ENCODE measurements at places on chromosomes 4 and X.

DNA sequence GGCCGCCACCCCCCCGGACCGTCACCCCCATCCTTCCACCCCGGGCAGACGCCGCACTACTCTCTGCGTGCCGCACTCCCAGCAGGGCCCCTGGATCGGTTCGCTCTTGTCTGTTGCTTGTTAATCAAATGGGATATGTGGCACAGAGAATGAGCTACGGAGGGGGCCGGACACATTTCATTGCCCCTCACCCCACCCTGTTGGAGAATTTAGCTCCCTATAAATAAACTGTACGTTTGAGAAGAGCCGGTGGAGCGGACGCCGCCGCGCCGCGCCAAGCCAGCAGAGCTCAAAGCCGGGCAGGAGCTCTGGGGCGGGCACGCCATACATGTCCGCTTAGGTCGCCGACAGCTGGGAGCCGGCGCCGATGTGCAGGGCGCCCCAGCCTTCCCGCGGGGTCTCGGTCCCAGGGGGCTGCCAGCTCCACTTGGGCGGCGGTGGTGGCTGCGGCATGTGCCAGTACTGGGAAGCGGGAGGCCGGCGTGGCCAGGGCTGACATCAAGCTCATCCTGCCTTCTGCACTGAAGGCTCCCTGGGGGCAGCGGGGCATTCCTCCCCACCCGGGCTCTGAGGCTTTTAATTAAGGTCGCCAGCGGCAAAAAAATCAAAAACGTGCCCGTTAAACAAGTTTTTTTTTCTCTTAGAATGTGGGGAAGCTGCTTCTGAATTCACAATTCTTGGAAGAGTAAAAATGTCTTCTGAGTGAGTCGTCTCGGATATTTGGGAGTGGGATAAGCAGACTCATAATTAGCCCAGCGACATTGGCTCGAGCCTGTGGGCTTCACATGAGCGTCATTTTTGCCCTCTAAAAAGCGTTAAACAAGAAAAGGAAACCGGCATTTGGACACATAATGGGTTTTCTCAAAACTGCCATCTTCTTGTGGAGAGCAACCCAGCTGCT lies 1.1 kb upstream of the PCDH19 start:
- DNase-seq = no peak

GRCh38 chr4:146435962-146436361 lies 85.8 kb downstream of the SLC10A7 start:
- DNase-seq = no peak

DNA sequence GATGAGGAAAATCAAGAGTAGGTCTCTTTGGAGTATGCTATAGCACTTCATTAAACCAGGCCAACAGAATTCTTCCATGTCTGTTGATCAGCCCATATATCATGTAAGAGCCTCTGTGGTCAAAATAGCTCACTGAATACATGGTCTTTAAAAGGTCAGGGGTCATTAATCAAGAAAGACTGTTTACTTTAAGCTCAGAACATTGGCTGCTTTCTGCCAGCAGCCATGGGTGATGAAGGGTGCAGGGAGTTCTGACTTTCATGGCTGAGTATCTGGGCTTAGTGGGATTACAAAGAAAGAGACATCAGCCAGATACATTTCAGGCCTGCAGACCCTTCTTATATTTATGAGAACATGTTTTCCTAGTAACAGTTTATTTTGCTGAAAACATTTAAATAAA lies 7.1 kb upstream of the C4orf54 start:
- DNase-seq = no peak

- DNase-seq = no peak
Observed at GRCh38 chr4:42787079-42787463, 105.4 kb upstream of the GRXCR1 start.

DNA sequence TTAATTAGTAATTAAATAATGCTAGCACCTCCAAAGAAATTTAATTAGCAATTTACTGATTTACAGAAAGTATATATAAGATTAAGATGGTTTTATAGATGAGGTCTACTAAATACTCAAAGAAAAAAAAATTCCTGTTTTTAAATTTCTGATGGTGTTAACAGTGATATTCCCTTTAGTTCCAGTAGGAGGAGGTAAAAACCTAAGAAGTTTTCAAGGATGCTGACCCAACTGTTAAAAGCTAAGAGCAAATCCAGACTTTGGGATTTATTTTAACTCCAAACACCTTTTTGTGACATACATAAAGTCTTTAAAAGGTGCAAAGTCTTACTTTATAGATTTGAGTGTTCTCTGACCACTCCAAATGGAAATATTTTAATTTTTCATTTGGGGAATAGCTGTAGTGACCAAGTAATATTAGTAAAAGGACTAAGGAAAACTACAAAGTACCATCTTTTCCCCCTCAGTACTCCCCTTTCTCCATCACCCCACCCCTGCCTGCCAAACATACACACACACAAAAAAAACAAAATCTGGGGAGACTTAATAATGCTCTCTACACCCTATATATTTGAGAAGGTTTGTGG lies 34.2 kb upstream of the CSN1S1 start:
- DNase-seq = no peak

DNA sequence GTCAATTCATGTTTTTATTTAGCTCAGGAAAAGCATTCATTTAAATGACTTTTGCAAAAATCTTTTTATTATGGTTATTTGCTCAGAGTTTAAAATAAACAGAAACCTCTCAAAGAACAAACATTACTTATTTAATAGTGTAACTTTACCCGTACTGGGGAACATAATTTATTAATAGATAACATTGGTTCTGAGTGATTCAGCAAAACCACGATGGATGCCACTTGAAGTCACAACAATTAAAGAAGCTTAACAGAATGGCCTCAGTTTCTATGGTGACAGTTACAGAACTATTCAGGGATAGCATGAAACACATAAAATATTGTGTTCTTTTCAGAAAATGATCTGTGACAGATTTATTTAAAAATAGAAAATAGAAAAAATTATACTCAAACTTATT lies 368.7 kb downstream of the CCSER1 start:
- peak; percentile 19 for DNase-seq

- DNase-seq = no peak
Observed at GRCh38 chr4:118213101-118213500, 139.7 kb downstream of the PRSS12 start.

- no peak for DNase-seq
Observed at GRCh38 chrX:2185341-2186082, 315.3 kb downstream of the DHRSX start.

GRCh38 chr4:52748432-52748831 lies 2.8 kb downstream of the ERVMER34-1 start:
- DNase-seq = peak; percentile 30

DNA sequence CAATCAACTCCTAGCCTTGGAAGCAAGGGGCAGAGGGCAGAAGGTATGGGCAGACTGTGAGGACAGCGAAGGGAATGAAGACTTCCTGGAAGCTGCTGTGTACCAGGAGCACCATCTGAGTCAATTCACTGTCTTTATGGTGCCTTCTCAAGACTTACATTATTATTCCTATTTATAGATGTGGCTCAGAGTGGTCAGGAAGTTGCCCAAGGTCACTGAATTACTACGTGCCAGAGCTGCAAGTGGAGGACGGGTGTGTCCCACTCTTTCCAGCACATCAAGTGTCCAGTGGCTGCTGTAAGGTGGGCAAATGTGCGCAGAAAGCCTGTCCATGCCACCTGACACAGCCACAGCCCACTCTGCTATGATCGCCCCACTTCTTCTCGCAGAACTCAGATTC lies 32.0 kb downstream of the SMPX start:
- DNase-seq = no peak

GRCh38 chrX:112734290-112734689 lies 54.6 kb upstream of the LHFPL1 start:
- DNase-seq = no peak

DNA sequence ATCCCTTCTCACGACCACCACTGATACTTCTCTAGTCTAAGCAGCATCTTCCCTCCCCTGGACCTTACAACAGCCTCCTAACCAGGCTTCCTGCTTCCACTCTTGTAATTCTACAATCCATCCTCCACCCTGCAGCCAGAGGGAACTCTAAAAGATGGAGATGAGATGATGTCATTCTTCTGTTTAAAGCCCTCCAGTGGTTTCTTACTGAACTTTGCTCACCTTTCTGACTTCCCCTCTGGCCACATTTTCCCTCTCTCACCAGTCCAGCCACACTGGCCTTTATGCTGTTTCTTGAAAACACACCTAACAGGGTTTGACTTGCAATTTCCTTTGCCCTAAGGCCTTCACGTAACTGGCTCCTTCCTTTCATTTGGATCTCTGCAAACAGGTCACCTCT lies 191.4 kb upstream of the NHS start:
- DNase-seq = no peak

DNA sequence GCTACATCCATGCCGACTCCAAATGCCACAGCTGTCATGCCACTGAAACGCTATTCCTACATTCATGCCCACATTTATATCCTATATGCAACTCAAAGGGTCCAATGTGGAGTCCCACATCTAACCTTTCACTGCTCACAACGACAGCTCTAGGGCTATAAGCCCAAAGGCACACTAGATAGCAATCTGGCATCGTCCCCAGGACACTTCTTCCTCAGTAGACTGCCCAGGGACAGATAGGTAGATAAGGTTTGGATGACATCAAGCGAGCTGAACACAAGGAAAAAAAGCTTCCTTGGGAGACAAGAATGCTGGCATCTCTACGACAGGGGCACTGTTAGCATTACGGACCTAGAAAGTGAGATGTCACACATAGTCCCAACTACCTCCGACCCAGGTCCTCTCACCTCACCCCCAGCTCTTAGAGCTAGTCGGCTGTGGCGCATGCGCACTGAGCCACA lies 685 bp downstream of the RAB9B start:
- DNase-seq = peak; percentile 45

DNA sequence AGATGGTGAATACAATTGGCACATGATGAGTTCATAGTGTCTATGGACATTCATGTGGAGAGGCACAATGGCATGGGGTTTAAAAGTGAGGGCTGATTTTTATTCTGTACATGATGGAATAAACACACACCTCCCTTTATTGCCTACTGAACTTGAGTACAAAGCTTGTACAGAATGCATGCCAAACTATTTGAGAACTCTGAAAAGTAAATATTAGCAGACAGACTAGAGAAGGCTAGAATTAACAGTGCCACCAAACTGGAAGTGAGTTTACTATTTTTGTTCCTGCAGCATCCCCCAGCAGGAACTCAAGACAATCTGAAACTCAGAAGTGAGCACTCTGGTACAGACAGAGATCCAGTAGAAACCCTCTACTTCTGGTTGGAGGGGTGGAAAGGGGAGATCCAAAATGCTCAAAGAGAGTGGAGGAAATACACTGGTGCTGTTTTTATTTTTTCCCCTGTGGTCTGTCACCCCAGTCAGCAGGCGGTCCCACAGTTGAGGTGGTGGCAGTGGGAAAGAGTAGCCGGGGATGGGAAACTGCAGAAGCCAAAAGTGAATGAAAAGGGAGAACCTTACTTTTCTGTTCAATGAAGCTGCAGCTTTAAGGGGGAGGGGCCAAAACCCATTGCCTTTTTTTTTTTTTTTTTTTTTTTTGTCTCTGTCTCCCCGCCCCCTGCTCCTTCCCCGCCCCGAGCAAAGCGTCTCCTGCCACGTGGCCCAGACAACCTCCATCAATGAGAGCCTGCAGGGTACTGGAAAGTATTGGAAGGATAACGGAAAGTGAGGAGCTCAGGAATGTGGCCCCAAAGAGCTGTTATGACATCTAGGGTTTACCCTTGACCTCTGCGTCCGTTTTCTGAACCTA lies 20.5 kb downstream of the AKAP4 start:
- DNase-seq = no peak

DNA sequence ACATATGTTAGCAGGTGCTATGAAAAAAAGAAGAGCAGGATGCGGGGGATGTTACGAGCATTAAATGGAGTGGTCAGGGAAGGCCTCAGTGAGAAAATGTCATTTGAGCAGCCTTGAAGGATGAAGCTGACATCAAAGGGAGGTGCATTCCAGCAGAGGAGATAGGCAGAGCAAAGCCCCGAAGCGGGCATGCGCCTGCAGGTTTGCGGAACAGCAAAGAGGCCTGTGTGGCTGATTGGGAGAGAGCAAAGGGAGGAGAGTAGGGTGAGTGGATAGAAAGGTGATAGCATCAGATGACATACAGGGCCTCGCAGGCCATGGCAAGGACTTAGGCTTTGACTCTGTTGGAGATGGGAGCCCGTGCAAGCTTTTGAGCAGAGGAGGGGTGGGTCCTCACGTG lies 95.4 kb upstream of the GPR50 start:
- no peak for DNase-seq

DNA sequence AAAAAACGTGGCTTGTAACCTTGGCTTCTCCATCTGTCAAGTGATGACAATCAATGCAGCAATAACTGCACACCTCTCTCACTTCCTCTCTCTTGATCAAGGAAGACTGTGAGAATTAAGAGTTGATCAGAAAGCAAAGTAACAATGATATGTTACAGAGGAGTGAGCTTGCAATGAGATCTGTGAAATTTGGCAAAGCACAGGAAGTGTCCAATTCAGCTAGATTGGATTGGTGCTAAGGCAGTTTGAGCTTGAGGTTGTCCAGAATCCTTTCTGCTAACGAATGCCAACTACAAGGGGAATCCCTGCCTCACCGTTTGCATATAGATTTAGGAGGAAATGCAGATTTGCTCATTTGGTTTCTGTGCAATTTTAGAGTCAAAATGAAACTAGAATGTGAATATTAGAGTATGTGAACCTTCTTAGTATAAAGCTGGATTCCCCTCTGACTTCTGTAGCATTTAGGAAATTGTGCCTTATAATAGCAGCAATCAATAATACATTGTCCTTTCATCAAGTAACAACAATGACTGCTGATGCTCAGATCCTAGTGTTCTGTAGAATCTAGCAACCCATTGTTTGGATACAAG lies 346.4 kb downstream of the PTTG2 start:
- DNase-seq = no peak

- DNase-seq = no peak
Observed at GRCh38 chrX:48451708-48452107, 18.4 kb downstream of the SLC38A5 start.
